Retina (tissue), 1 donor: ENCODE measurements at places on chromosomes 5 and 9.

DNA sequence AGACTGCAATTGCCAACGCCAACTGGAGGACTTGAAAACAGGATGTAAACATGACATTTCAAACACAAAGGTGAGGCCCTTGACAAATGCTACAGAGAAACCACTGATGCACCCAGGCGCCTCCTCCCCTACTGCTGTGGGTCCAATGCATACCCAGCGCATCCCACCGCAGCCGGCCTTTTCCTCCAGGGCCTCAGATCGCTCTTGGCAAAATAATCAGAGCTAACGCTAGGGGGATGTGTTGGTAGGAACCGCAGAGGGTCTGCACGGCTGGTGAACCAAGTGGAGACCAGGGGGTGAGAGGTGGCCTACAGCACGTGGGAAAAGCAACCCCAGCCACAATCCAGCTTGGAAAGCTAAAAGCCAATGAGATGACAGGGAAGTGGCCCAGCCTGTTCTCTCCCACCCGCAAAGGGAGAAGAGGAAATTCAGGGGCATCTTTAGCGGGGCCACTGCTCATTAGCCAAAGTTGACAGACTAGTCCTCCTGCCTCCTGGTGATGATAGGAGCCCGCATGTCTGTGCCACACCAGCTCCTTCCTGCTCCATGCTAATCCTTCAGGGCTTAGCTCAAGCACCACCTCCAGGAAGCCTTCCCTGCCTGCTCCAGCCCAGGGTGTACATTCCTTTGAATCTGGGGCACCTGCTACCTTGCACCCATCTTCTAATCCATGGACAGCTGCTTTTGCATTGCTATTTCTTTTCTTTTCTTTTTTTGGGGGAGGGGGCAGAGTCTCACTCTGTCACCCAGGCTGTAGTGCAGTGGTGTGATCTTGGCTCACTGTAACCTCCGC, 5.9 kb downstream of the FAM163B start:
- DNase-seq: peak; percentile 44

GRCh38 chr9:84264307-84265029, 76.1 kb downstream of the SLC28A3 start:
- no peak for DNase-seq

GRCh38 chr9:90964101-90965020, 162.7 kb downstream of the SYK start:
- no peak for DNase-seq

GRCh38 chr5:167481345-167481744, 810.1 kb upstream of the WWC1 start:
- DNase-seq: no peak

DNA sequence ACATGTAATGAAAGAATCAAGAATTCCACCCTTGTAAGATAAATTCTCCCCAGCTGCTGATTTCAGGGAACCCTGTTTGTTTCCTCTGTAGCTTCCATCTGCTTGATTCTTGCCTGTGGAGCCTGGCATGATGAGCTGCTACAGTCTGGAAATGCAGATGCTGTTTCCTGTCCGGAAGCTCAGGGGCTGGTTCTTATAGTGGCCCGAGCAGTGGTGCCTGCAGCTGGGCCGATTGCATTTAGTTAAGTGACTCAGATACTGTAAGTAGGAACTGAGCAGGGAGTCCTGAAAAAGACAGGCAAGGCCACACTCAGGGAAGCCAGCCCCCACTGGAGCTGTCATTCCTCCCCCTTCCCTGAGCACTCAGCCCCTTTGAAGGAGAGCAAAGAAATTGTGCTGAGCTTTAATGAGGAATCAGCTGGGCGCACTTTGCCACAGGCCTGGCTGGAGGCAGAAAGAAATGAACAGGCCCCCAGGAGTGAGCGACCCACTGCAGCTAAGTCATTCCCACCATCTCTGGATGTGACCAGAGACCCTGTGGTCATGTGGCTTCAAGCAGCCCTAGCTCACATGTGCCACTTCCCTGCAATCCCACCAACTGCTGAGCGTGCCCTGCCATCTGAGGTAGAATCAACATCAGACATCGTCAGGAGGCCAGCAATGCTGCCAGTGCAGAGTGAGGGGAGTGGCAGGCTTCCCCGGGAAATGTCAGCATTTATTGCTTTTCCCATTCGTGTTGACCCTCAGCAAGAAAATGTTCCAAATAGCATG, 206.0 kb upstream of the WWC1 start:
- peak; percentile 63 for DNase-seq

- DNase-seq: no peak
Measured at GRCh38 chr5:2524620-2525019, 226.9 kb downstream of the IRX2 start.

GRCh38 chr9:121954477-121955140, 138.5 kb downstream of the TTLL11 start:
- no peak for DNase-seq

DNA sequence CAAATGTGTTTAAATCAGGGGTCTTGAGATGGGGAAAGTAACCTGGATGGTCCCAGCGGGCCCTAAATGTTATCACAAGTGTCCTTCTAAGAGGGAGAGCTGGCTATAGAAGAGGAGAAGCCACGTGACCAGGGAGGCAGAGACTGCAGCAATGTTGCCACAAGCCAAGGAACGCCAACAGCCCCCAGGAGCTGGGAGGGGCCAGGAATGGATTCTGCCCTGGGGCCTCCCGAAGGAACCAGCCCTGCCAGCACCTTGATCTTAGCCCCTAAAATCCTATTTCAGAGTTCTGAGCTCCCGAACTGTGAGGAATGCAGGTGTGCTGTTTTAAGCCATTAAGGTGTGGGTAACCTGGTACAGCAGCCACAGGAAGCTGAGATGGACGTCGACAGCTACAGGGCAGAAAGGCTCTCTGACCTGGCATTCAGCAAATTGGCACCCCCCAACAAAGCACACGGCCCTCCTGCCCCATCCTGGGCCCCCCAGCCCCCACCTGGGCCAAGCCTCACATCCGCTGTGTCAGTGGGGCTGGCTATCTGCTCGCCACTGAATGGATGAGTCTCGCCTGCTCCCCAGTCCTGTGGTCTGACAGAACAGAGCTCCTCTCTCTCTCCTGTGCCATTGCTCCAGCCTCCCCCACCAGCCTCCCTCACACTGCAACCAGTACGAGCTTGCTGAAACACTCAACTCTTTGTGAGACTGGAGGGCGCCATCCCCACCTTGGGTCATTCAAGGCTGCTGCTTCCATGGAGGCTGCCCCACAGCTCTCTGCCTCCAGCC, 78.8 kb downstream of the ADAMTS2 start:
- no peak for DNase-seq

DNA sequence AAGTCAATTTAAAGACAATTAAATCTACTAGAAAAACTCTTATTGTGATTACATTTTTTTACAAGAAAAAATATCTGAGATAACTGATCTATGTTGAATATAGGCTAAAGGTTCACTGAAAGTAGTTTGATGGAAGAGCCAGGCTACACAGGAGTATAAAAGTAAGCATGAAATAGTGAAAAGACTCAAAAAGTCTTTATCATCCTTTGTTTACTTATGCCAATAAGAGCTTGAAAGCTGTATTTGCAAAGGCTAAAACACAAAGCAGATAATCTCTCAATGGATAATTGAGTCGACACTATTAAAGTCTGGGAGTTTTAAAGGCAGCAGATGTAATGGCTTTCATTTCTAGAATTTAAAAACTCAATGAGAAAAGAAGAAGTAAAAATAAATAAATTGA, 42.0 kb downstream of the SSBP2 start:
- no peak for DNase-seq

DNA sequence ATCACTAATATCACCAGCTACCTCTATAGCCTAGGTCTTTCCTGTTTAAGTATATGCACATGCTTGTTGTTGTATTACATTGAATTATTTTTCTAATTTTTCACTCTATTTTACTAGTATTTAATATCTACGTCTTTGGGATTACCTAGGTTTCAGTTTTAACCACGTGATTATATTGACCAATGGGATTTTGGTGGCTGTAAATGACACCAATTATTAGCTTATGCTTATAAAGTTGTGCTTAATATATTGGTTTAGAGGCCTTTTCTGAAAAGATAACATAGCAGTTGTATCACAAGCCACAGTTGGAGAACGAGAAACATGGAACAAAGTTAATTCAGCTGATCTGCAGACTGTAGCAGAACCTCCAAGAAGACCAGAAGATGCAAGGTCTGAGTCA, 104.8 kb upstream of the PRDM9 start:
- no peak for DNase-seq

DNA sequence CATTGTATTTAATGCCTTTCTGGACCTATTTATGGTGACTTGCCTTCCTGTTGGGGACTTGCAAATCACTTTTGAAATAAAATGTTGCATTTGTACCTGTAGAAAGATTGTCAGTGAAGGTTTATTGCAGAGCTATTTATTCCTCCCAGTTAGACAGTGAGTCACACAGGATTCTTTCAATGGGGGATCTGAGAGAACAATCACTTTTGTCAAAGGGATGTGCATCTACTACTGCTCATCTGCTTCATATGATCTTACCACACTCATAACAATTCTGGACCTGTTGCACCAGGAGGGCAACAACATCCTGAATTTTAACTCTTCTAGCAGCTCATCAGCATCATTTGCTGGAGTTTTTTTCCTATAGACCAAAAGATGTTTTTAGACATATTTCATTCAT, 66.8 kb downstream of the FBXL7 start:
- DNase-seq: no peak

- no peak for DNase-seq
Measured at GRCh38 chr5:66255714-66256113, 111.6 kb downstream of the SREK1 start.

GRCh38 chr5:63050916-63051315, 472.3 kb downstream of the LRRC70 start:
- no peak for DNase-seq

GRCh38 chr5:172745838-172746237, 25.2 kb downstream of the DUSP1 start:
- DNase-seq: peak; percentile 35

- DNase-seq: no peak
Measured at GRCh38 chr5:6567835-6568234, 65.0 kb downstream of the NSUN2 start.

DNA sequence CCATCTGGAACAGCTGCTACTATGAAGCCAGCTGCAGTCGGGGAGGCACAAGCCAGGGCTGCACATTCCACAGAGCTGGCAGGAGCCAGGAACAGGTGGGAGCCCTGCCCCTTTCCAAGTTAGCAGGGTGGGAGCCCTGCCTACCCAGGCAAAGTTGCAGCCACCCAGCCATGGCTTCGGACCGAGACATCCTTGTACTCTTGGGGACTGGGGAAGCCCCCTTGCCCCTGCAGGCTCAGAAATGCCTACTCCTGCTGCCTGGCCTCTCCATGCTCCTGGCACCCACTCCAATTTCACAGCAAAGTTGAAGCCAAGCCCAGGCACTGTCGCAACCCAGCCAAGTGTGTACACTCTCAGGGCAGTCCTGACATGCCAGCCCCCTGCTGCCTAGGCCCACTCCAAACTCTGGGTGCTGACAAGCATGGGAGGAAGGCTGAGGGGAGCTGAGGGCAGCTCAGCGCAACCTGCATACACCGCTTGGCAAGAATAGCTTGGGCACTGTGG, 165.1 kb downstream of the RNF180 start:
- DNase-seq: no peak

DNA sequence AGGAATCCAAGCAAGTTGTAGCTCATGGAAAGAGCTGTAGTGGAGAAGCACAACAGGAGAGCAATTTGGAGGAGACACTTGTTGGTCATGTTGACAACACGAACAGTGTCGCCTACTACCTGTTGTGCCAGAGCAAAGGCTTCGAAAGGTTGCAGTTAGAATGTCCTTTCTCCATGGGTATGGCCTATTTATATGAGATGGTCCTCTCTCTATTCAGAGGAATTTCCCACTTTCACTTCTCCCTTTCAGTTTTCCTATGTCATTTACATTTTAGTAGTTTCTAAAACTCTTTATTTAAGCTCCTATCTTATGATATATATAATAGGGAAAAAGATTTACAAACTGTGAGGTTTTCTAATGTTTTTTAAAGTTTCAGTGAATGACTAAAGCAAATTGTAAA, at the start of gene IFNB1:
IFNB1 (minus strand) TSS at position 162 of the 400 bp plus-strand sequence; CDS start at position 89, 73 bp downstream.
- no peak for DNase-seq

- no peak for DNase-seq
Measured at GRCh38 chr5:158317507-158317906, 458.6 kb upstream of the CLINT1 start.

GRCh38 chr5:90227683-90228082, 181.9 kb downstream of the CETN3 start:
- no peak for DNase-seq

DNA sequence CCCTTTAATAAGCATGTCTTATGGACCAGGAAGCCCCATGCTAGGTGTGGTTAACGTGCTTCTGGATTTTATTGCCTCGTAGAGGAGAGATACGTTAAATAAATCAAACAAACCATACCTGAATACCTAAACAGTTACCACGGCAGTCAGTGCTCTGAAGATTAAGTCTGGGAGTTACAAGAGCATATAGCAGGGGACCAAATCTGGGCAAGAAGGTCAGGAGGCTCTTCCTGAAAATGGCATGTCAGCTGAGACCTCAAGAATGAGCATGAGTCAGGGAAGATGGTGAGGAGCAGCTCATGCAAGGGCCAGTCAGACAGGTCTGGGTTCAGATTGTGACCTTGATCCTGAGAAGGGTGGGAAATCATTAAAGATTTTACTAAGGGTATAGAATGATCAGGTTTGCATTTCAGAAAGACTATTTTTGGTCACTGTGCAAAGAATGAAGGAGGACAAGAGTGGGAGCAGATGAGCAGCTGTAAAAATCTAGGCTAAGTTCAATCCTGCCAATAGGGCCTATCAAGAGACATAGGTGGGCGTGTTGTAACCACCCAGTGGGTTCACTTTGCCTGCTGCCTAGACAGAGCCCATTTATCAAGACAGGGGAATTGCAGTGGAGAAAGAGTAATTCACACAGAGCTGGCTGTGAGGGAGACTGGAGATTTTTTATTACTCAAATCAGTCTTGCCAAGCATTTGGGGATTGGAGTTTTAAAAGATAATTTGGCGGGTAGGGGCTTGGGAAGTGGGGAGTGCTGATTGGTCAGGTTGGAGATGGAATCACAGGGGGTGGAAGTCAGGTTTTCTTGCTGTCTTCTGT, 4.8 kb upstream of the ZNF366 start:
- no peak for DNase-seq

DNA sequence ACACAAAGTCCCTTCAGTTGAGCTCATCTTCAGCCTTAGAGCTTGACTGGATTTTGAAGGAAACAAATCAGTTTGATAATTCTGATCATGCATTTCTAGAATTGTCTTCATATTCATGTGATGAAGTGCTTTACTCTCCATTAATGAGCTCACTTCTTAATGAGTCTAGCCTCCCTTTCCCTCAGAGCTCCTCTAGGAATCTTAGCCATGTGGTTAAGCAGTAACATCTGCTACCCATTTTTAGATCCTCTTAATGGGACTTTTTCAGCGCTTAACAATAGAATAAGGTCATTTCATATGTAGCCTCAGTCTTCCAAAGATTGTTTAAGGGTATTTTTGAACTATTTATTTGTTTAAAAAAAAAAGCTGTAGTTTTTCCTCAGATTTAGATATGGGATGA, 36.9 kb upstream of the LURAP1L start:
- peak; percentile 13 for DNase-seq

- DNase-seq: no peak
Measured at GRCh38 chr5:121918238-121918637, 43.5 kb upstream of the SRFBP1 start.

DNA sequence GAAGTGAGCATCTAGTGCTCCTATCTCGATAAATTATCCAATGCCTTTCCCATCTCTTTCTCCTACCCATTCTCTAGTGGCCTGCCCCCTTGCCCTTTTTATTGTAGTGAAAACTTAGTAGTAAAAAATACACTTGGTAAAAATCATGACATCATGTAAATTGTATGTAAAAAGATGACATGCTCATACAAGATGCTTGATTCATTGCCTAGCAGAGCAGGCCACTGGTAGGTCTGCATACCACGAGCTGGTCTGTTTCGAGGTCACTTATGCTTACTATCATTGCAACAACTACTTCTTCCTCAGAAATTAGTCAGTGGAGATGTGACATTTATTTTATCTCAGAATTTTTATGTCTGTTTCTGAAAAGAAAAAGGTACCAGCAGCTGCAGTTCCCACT, 177.3 kb downstream of the C9orf152 start:
- DNase-seq: no peak
